Activated B cell treated with CpG ODN at 0.5 μM for 24 hours (primary cell): ENCODE measurements at places on chromosomes 11 and 22. TPM values are rescaled to one million over a fixed set of nuclear protein-coding genes. Genes with fewer than 3 reads are reported as not detected.

Gene CD248
- 0.22 TPM in 1 of 2 replicates, not detected in the other for total RNA-seq

Gene RTN4RL2
- total RNA-seq = 0.13 and 0.24 TPM in 2 replicates

Gene BEST1
- total RNA-seq = 0.16 and 0.44 TPM in 2 replicates

Gene ADM2
- total RNA-seq = 5.1 and 5.2 TPM in 2 replicates

Gene MMP3
- total RNA-seq = not detected in 2 replicates
